ENCODE measurements at places on chromosomes 3 and 15.
A peak's percentile ranks its signal among the peaks of the same experiment; 100 is the strongest.

DNA sequence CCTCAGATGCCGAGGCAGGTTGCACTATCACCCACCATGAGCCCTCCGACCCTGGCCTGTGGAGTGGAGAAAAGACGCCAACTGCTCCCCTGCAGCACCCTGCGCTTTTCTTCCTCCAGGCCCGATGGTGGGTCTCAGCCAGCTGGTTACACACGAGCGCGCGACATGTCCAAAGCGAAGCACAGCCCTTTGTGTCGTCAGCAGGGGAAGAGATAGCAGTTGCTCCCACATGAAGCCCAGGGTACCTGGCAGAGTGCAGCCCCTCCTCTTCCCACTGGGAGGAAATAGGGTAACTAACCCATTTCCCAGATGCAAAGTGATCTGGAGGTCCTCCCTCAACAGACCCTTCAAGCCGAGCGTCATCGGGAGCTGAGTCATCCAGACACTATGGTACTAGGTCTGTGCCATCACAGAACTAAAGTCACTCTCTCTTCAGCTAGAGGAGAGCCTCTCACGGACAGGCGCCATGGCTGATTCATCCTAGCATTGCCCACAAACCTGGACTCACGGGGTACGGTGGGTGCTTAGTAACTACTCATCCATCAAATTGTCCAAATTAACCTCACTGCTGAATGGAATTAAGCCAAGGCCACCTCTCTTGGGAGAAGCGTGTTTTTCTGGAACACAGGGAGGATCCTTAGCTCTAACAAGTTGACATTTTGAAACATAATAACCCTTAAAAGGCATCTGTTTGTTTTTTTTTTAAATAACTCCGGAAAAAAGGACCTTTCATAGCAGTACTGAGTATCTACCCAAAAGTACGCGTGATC lies 45.2 kb upstream of the BDH1 start:
- DNase-seq, result no peak

- no peak for DNase-seq
Observed at GRCh38 chr3:188433521-188434150, 279.7 kb downstream of the LPP start.

DNA sequence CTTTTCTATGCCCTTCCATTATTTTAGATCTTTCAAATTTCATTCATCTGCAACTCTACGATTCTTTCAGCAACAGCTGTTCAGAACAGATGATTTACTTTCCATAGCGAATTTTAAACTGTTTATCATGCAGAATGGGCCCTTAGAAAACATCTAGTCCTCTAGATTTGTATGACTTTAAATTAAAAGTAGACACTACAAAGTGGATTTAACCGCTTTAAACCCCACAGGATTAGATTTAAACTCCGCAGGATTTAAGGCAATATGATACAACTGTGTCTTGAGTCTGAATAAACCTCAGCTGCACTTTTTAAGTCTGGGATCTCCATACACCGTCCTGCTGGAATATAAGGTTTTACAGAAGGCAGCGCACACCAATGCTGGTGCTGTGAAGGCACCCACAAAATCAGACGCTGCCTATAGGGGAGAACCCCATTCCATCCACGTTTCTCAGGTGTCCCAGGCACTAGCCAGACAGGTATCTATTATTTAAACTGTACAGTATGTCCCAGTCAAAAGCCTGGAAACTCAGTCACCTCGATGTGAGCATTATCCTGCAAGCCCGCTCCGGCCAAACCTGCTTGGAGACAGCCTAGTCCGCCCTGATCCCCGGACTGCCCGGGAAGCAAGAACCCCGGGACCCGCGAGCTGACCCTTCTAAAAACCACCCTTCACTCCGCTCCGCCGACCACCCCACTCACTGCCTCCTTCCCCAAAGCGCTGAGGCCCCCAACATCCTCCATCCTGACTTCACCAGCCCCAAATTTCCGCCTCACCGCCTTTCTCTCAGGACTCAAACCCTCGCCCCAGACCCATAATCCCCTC lies 768 bp downstream of the ANO10 start:
- no peak for DNase-seq

DNA sequence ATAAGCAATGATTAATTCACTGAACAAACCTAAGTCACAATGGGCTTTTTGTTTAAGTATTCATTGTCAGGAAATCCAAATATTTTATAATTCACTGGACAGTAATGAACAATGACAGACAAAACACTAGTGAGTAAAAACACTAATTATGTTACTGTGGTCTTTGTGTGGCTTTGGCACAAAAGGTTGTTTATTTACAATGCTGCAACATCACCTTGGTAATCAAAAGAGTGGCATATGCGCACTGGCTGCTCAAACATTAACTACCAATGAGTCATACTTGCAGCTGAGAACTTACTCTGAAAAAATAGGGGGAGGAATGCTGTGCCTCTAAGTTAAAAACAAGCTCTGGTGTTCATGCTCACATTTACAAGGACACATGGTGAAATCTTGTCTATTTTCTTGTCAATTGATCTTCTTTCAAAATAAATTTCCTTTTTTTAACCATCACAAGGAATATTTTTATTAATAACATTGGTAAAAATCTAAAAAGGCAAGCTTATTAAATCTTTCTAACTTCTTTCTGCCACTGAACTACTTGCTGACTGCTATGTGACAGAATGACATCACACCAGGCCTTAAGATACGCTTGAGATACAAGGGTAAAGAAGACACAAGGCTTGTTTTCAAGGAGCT lies 85.2 kb upstream of the PPIB start:
- DNase-seq, result peak; percentile 87

GRCh38 chr15:34791701-34792100 lies 3.6 kb downstream of the ACTC1 start:
- DNase-seq, result no peak

DNA sequence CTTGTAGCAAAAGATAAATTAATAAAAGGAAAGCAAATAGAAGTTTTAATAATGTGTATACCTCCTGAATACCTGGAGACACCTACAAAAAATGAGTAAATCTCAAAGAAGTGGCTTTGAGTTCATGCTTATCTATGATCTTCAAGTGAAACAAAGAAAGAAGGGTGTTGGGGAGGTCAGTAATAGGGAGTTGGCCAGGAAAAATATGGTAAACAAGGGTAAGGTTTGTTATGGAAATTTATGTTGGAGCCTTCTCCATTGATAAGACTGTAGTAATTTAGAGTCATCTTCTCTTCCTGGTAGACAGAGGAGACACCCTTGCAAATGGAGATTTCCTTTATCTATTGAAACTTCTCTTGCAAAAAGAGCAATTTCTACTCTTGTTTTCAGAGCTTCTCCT lies 6.6 kb upstream of the CCR8 start:
- no peak for DNase-seq

- DNase-seq, result no peak
Observed at GRCh38 chr3:111802700-111803099, 56.4 kb upstream of the PHLDB2 start.

- no peak for DNase-seq
Observed at GRCh38 chr3:112822064-112823055, 24.3 kb downstream of the CD200R1L start.

DNA sequence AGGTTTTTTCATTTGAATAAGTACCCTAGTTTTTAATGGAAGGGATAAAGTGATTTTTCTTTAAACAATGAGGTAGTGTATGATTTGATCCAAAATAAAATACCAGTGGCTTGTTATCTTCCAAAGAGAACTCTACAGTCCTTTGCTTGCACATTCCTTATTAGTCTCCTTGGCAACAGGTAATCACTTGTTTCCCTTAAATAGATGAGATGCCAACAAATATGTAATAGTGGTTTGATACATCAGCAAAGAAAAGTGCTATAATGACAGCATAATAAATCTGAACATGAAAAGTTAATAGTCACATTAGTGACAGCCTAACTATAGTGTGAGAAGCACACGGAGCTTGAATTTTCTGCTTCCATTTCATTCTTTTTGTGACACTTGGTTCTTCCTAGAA lies 360.2 kb downstream of the ZNF385D start:
- no peak for DNase-seq

DNA sequence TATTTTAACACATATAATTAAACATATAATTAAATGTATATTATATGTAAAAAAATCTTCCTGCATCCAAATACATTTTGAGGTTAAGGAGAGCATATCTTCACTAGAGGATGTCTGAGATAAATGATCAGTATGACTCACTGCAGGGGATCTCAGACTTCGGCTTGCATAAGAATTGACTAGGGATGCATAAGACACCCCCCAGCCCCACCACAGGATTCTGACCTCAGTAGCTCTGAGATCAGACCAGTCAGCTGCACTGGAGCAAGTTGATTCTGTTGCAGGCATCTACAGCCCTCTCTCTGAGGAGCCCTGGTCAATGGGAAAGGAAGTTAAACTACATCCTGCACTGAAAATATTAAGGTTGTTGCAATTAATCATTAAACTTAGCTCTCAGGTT lies 29.0 kb upstream of the TBC1D21 start:
- no peak for DNase-seq

DNA sequence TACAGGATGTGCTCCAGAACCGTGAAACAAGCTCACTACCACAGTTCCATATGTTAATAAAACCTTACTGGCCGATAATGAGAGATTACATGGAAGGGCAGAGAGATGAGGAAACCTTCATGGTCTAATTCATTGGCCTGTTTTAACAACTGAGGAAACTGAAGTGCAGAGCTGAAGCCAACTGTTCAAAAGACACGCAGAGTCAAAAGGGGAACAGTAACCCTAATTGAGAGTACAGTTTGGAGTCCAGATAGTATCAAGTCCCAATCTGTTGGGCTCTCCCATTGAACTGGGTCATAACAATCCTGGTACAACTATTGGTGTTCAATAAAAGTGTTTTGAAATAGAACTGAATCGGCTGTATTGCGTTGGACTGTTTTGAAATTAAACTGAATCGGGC lies 69.6 kb downstream of the SLC12A8 start:
- DNase-seq, result no peak

- peak; percentile 53 for DNase-seq
Observed at GRCh38 chr3:122572940-122573412, 4.5 kb upstream of the PARP15 start.

DNA sequence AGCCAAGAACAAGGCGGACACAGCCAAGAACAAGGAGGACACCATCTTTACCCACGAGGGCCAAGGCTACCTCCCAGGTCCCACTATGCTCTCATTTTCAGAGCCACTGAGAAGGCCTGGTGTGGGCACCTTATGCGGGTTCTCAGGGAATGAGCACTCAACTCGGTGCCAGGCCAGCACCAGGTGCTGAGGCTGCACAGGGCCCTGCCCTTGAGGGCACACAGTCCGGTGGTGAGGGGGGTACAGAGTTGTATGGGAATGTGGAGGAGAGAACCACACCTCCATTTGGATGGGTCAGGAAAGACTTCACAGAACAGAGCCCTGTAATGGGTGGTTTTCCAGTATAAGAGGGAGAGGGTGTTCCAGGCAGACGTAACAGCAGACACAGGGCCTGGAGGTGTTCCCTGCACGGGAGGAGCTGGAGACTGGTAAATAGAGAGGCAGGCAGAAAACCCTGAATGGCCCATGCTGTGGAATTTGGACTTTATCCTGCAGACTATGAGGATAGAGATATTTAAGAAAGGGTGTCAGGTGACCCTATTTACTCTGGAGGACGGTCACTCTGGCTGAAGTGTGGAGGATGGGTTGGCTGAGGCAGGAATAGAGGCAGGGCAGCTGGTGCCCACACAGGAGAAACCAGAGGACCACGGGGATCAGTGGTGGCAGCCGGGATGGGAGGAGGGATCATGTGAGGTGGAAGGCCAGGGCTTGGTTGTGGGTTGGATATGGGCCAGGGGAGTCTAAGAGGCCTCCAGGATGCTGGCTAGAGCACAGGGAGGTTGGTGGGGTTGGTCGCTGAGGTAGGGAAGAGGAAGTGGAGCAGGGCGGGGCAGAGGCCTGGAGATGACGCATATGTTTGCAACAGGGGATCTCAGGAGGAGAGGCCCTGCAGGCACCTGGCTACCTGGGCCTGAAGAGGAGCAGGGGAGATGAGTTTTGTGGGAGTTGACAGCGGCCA lies 34.6 kb downstream of the CRABP1 start:
- DNase-seq, result peak; percentile 64

- DNase-seq, result no peak
Observed at GRCh38 chr15:70409388-70409787, 311.7 kb upstream of the TLE3 start.

DNA sequence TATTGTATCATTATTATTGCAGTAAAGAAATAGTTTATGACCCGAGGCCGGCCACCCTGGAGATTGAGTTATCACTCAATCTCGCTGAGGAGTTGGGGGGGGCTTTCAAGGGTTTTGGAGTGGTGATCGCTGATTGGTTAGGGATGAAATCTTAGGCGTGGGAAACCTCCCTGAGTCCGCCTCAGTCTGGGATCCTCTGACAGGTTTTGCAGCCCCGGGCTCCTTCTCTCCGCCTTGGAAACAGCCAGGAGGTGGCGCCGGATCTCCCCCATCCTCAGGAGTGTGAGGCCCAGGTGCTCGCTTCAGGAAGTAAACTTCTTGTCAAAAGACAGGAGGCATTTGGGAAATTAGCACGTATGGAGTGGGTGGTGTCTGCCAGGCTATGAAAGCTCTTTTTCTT lies 41.1 kb upstream of the SEC61A1 start:
- DNase-seq, result peak; percentile 18

- DNase-seq, result no peak
Observed at GRCh38 chr15:77386626-77387025, 33.3 kb downstream of the PEAK1 start.

- no peak for DNase-seq
Observed at GRCh38 chr15:65577129-65577996, 33.6 kb downstream of the INTS14 start.

- no peak for DNase-seq
Observed at GRCh38 chr15:98673133-98673532, 24.8 kb downstream of the IGF1R start.

GRCh38 chr15:76776480-76776879 lies 128.7 kb downstream of the SCAPER start:
- no peak for DNase-seq

- DNase-seq, result no peak
Observed at GRCh38 chr15:89852342-89852995, 37.8 kb upstream of the ANPEP start.

DNA sequence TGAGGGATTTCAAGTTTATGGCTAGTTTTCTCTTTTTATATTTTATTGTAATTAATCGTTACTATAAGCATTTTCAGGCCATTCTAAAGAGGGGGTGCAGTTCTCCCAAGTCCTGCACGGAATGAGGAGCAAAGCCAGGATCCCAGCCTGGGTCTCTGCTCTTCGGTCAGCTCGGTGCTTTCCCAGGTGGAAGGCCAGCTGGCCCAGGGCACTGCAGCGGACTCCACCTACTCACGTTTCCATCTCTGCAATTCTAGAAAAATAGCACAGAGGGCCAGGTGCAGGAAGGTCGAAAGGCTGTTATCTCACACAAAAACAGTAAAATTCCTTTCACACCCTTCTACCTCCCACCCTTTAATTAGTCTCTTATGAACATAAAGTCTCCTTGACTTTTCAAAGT lies 59.5 kb upstream of the HES1 start:
- no peak for DNase-seq

- no peak for DNase-seq
Observed at GRCh38 chr15:48002767-48003166, 118.0 kb upstream of the SLC24A5 start.

- no peak for DNase-seq
Observed at GRCh38 chr3:37824090-37824953, 37.4 kb upstream of the CTDSPL start.
